Astrocyte of the hippocampus (primary cell): ENCODE measurements at places on chromosomes 4 and X.

GRCh38 chr4:26837993-26838842 lies 22.4 kb upstream of the STIM2 start:
- DNase-seq = no peak

GRCh38 chr4:155042014-155042413 lies 166.4 kb upstream of the NPY2R start:
- no peak for DNase-seq

GRCh38 chr4:131764730-131765129 lies 1384.4 kb upstream of the PCDH10 start:
- no peak for DNase-seq

DNA sequence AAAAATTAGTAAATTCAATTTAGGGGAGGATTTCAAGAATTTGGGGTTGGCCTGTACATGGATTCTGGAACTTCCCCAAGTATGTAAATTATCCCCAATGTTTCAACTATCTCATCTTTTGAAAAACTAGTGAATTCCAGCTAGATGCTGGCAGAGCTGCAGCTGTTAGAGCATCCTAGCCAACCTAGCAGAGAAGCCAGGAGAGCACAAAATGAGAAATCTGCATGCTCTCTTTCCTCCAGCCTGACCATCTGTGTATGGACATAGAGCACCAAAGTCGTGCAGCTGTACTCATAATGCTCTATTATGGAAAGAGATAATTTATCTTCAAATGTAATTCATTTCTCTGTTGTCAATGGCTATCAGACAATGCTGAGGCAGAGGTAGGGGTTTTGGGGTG lies 1217.7 kb downstream of the PCDH19 start:
- DNase-seq = no peak

DNA sequence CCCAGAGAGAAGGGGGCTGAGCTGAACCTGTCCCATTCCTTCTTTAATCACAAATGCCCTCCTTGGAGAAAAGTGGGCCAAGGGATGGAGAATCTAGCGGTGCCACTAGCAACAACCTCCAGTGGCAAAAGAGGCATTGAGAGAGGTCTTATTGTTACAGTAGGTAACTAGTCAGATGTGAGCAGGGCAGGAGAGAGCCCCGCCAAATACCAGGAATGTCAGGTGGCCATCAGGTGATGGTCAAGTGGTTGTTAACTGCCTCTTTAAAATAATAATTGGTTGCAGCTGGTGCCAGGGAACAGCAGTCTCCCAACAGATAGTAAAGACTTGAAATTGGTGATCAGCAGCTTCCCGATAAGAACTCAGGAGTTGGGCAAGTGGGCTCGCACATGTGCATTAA lies 116.1 kb downstream of the EVC2 start:
- no peak for DNase-seq

- no peak for DNase-seq
Measured at GRCh38 chr4:40486534-40486933, 143.1 kb downstream of the RBM47 start.

- DNase-seq = peak; percentile 49
Measured at GRCh38 chr4:100421361-100421978, 96.4 kb downstream of the EMCN start.

DNA sequence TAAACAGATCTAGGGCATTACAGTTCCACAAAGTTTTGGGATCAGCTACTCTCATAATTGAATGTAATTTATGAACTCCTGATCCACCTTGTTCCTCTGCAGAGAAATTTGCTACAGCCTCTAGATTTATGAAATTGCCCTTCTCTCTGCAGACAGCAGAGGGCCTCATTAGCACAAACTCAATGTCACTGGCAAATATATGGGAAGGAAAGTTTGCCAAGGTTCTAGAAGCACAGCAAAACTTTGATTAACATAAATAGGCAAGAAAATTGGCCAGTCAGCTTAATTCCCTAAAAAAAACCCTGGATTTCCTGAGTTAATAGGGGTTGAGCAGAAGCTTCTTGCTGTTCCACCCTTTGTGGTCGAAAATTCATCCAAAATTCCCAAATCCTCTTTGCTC lies 31.5 kb downstream of the PRPS1 start:
- DNase-seq = peak; percentile 68

DNA sequence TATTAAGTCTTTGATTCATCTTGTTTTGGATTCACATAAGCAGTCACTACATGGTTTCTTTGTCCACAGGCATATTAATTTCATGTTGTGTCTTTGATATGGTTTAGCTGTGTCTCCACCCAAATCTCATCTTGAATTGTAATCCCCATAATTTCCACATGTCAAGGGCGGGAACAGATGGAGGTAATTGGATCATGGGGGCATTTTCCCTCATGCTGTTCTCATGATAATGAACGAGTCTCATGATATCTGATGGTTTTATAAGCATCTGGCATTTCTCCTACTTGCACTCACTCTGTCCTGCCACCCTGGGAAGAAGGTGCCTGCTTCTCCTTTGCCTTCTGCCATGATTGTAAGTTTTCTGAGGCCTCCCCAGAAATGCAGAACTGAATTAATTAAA lies 1811.2 kb upstream of the PCDH10 start:
- no peak for DNase-seq

- DNase-seq = no peak
Measured at GRCh38 chrX:6644411-6644810, 109.5 kb upstream of the VCX3A start.

DNA sequence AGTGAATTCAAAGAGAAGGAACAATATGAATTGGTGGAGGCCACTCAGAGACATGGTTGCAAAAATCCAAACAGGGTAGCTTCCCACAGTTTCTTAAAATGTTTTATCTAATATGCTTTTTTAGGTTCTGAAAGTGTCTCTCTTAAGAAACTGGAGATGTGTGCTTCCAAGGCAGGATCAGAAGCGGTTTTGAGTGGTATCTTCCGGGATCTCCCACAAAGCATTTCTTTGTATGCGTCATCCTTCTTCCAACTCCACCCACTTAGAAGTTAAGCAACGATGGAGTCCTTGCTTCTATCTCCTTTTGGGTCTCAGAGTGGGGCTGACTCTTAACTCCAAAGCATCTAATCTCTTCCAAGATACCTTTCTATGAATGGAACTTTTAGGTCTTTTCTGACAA lies 196.7 kb downstream of the MID1 start:
- DNase-seq = no peak

DNA sequence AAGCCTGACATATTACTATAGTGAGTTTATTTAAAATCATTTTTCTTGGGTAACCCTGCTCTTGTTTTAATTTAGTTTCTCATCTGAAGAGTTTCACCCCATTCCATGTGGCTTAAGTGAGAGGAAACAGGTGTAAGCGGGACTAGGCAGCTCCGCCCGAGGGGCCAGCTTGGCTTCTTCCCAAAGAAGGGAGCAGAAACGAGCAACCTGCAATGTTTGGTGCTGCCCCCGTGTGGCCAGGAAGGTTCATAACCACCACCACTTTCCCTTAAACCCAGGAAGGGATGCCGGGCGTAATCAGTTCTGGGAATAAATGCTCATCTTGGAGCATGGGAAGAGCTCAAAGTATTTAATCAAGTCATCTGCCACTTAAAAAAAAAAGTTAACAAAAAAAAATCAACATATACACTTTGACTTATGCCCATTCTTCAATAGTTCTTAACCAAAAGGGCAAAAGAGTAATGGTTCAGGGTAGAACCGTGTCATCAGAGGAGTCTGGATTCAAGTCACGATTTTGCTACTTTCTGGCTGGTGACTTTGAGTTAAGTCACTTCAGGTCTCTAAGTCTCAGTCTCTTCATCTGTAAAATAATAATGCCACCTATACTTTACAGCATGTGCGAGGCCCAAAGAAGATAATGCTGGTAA lies 147.9 kb downstream of the NSUN7 start:
- DNase-seq = peak; percentile 80

- no peak for DNase-seq
Measured at GRCh38 chrX:134684956-134685355, 26.7 kb upstream of the PLAC1 start.

DNA sequence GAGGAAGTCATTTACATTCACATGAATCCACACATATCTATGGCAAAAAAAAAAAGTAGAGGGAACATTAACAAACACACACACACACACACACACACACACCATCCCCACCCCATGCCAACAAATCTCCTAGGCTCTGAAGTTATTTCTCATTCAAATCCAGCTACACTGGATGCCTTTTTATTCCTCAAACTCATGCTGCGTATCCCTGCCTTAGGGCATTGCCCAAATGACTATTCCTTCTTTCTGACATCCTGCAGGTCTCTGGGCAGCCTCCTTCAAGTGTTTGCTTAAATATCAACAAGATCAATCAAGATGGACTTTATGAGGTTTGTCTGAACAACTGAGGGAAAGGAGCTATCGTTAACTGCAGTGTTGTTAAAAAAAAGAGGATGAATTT lies 106.5 kb upstream of the FAM9A start:
- no peak for DNase-seq

- DNase-seq = peak; percentile 44
Measured at GRCh38 chrX:141405486-141405852, 163.2 kb upstream of the SPANXC start.

GRCh38 chrX:46029777-46030176 lies 515.4 kb downstream of the ZNF674 start:
- DNase-seq = no peak

GRCh38 chr4:122771724-122772123 lies 39.2 kb downstream of the BBS12 start:
- no peak for DNase-seq

- no peak for DNase-seq
Measured at GRCh38 chrX:49226946-49227345, 6.2 kb downstream of the CACNA1F start.

GRCh38 chr4:75698162-75698962 lies 25.2 kb upstream of the G3BP2 start:
- no peak for DNase-seq

DNA sequence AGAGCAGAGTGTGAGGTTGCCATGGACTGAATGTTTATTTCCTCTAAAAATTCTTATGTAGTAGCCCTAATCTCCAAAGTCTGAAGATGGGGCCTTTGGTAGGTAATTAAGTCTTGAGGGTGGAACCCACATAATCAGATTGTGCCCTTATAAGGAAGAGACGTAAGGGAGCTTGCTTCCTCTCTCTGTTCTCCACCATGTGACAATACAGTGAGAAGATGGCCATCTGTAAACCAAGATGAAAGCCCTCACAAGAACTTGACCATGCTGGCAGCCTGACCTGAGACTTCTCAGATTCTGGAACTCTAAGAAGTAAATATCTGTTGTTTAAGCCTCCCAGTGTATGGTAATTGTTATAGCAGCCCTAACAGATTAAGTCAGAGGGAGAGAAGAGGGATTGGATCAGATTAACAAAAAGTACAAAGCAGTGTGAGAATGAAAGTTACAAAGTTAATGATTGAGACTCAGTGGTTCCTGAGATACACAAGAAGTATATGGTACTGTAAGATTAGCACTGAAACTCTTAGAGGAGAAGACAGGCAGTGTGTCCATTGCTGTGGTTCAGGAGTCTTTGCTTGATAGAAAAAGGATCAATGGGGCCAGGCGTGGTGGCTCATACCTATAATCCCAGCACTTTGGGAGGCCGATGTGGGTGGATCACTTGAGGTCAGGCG lies 82.5 kb upstream of the GC start:
- DNase-seq = no peak

DNA sequence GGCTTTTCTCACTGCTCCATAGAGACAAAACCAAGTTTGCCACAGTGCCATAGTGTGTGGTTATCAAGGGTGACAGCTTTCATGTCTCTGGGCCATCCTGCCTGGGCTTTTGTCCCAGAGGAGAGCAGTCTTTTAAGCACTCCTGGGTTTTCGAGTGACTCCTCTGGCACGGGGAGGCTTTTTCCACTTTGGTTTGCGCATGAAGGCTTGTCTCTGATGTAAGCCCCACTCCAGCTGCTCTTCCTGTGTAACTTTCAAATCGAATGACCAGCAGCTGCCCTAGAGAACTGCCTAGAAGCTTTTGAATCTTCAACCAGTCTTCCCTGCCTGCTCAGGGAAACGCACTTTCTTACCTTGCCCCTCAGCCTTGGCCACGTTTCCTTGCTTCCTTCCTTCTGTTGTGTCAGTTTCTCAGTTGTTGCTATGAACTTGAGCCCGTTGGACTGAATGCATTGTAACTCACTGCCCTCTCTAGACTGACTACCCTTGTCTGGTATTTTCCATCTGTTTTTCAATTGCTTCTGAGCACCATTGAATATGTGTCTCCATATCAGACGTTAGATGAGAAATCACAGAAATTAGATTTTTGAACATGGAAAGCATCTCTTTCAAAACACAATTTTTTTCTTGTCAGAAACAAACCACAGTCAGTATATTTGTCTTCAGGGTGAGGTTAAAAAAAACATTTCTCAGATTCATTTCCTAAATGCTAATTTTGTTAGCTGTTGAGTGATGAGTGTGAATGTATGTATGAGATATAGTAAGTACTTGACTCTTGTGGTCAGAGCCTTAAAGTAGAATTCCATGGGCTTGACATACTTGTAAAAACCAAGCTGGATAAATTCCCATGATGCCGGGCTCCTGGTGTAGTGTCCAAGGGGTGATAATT lies 45.3 kb downstream of the SLC9A6 start:
- DNase-seq = peak; percentile 74

GRCh38 chr4:158172261-158173258 lies at the start of gene GASK1B:
Gene GASK1B (minus strand): TSS chr4:158173025. CDS start chr4:158171375, 1,650 bp downstream.
- DNase-seq = peak; percentile 79

DNA sequence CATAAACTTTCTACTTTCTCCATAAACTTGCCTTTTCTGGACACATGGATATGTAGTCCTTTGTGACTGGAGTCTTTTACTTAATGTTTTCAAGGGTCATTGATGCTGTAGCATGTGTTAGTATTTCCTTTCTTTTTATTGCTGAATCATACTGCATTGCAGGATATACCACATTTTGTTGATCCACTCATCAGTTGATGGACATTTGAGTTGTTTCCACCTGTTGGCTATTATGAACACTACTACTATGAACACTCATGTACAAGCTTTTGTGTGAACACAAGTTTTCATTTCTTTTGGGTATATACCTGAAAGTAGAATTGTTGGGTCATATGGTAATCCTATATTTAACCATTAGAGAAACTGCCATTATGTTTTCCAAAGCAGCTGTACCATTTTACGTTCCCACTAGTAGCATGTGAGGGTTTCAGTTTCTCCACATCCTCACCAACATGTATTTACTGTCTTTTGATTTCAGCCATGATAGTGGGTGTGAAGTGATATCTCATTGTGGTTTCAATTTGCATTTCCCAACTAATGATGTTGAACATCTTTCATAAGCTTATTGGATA lies 26.3 kb upstream of the GPM6B start:
- DNase-seq = no peak

DNA sequence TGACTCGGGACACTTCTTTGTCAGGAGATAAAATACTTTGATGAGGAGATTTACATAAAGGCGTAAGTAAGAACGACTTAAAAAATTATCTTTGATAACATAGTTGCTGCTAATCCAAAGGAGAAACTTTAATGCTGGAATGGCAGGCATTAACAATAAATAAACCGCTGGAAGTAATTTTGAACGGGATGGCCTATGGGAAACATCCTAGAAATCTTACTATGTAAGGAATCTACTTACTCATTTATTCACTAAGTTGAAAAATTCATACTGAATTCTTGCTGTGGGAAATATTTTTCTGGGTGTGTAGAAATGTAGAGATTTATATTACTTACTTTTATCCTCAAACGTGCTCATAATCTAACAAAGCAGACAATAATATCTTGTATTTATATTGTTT lies 425.7 kb upstream of the ZFP42 start:
- no peak for DNase-seq
